ENCODE measurements at places on chromosomes 12 and 14.

- DNase-seq = no peak
Measured at GRCh38 chr12:15045451-15045850, 72.6 kb downstream of the PDE6H start.

DNA sequence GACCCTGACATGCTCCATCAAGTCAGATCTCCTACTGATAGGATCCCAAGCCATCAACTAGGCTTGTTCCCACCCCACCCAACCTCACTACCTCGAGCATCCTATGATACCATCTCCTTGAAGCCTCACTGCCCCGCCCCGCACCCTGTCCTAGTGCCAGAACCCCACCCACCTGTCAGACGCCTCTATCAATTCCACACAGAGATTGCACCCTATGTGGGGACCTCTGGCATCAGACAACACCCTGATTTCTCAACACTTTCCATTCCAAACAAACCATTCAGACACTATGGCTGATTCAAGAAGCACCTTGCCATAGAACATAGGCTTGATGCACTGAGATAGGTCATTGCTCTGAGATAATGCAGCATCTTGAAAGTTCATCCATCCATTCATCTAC lies 3.1 kb upstream of the GLTP start:
- DNase-seq = no peak

DNA sequence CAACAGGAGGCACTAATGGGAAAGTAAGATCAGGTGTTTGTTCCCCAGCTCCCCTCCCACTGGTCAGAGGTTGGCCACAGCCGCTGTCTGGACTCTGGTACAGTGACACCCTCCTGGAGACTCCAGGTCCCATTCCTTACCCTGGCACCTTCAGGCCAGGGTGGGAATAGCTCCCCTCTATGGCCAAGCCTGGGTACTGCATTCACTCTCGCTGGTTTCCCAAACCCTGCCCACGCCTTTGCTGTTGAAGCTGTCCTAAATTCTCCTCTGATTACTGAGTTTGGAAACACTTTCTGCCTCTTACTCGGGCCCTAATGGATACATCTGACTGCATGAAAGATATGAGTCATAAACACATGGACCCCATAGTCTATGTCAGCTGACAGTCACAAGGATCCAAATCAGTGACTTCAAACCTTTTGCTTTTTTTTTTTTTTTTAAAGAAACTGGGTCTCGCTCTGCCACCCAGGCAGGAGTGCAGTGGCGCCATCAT lies 17.9 kb downstream of the HRK start:
- DNase-seq = no peak

DNA sequence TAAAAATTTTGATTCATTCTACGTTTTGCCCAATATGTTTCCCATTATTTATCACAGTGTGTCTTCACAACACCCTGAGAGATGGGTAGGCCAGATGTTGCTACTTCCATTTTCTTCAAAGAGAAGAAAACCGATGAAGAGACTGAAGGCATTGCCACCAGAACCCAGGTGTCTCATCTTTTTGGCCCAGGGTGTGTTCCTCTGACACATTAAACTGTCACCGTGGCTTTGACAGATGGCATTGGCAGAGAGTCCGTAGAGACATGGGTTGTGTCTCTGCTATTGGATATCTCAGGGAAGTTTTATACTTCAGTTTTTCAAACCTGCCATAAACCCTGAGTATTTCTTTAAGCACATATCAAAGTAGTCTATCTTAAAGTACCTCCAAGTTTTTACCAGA lies 11.3 kb upstream of the NUDT4 start:
- DNase-seq = no peak

GRCh38 chr12:105253866-105254513 lies 18.0 kb upstream of the APPL2 start:
- DNase-seq = no peak

DNA sequence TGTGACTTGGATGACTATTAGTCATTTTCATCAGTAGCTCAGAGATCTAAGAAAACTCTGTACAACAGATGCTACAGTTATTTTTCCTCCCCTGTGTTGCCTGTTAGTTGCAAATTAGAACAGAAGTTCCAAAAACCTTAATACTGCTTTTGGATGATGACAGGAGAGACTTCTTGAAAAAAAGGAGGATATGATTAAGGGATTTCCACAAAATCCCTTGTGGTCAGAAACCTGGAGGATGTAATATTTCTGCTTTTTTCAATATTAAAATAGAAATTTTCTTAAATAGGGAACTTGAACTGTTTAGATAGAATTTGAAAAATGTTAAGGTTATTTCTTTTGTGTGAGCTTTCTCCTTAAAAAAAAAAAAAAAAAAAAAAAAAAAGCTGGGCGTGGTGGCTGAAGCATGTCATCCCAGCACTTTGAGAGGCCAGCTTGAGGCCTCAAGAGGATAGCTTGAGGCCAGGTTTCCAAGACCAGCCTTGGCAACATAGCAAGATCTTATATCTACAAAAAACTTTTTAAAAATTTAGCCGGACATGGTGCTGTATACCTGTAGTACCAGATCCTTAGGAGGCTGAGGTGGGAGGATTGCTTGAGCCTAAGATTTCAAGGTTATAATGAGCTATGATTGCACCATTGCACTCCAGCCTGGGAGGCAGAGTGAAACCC lies 14.1 kb downstream of the CMAS start:
- no peak for DNase-seq

GRCh38 chr12:46214668-46215436 lies 54.0 kb downstream of the SLC38A1 start:
- peak; percentile 76 for DNase-seq

GRCh38 chr14:89618330-89618708 lies 201.3 kb upstream of the FOXN3 start:
- DNase-seq = no peak

GRCh38 chr12:121767525-121768016 lies 25.9 kb downstream of the RHOF start:
- no peak for DNase-seq

- peak; percentile 61 for DNase-seq
Measured at GRCh38 chr12:108950991-108951739, 69.7 kb downstream of the SVOP start.

- DNase-seq = no peak
Measured at GRCh38 chr12:28050606-28051005, 78.1 kb upstream of the PTHLH start.

- DNase-seq = no peak
Measured at GRCh38 chr14:79730953-79731352, 480.4 kb downstream of the DIO2 start.

- DNase-seq = no peak
Measured at GRCh38 chr12:79524507-79525148, 166.1 kb downstream of the PAWR start.

DNA sequence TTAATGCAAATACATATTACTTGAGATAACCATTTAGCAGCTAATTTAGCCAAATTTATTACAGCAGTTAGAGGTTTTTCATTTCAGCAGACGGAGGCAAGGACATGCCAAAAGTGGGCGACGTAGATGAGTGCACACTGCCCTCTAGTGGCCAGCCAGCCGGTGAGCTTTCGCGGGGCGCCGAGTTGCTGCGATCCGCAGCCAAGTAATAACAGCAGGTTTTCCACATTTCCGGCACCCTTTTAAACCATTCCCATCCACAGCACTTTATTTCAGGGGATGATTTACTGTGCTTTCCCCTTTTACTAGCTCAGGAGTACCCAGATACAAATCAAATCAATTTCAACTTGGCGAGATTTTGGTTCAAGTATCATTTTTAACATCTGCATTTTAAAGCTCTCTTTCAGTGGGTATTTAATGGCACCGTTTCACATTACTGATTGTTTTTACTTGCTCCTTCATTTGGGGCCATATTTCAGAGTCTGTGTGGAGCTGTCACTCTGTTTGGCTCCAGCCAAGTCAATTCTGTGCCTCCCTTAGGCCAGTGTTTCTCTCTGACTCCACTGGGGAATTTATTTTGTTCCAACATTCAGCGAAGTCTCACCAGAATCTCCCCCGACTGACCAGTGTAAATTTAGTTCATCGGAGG lies 158.0 kb downstream of the EGLN3 start:
- peak; percentile 45 for DNase-seq

GRCh38 chr12:115194448-115194847 lies 510.5 kb upstream of the TBX3 start:
- no peak for DNase-seq

GRCh38 chr12:90085494-90086274 lies 377.0 kb upstream of the ATP2B1 start:
- DNase-seq = no peak

GRCh38 chr12:131102493-131102931 lies 148.8 kb downstream of the ADGRD1 start:
- DNase-seq = no peak

GRCh38 chr14:51357250-51357649 lies 117.2 kb downstream of the TMX1 start:
- no peak for DNase-seq

- DNase-seq = no peak
Measured at GRCh38 chr14:71089971-71090370, 182.7 kb downstream of the PCNX1 start.

- no peak for DNase-seq
Measured at GRCh38 chr14:67187826-67188225, 1.4 kb upstream of the GARIN2 start.

- DNase-seq = no peak
Measured at GRCh38 chr12:123269395-123269892, 2.2 kb downstream of the CDK2AP1 start.

DNA sequence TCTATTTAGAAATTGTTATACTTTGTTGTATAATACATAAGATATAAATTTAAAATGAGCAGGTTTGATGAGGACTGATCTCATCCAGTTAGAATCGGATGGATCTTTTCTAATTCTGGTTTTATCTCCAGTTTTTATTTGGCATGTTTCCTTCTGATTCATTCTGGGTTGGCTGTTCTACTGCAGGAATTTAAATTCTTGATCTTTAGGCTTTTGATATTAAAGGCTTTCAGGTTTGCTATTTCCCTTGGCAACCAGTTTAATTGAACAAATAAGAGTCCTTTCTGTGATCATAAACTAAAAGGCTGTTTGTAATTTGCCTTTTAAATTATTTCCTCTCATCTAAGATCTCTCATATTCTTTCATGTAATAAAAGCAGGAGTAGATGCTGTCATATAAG lies 83.4 kb downstream of the PDE6H start:
- DNase-seq = no peak

DNA sequence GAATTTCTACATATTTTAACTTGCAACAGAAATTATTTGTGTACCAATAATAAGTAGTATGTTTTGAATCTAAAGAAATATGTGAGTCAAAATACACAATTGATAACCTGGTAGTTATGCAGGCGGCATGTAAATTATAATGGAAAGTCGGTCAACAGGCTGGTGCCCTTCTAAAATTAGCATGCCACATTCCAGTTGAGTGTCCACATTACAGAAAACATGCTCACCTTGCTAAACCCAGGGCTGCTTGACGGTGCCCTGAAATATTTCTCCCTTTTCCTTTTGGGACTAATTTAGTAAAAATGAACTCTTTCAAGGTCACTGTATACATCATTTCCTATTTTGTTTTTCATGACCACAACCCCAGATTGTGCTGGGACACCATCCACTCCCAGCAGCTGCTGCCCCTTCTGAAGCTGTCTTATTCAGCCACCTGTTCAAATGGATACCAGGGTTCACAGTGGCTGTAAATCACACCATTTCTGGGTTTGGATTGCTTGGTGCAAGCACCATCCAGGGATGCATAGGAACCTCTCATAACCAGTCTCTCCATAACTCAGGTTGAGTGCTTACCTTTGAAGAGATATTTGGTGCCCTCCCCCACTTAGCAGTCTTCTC lies 110.6 kb downstream of the ANO6 start:
- DNase-seq = no peak

- no peak for DNase-seq
Measured at GRCh38 chr14:89422952-89423345, 5.9 kb upstream of the FOXN3 start.

DNA sequence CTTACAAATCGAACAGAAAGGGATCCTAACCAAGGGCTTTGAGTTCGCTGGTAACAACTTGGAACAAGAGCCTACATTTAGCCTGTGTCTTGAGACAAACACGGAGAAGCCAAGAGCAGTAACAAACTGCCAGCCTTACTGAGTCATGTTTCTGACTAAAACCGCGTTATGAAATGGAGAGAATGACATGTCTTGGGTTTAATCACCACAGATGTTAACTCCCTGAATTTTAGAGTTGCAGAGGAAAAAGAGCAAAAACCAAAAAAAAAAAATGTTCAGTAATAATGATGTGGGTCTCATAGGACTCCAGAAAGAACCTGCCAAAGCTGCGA lies 1.0 kb downstream of the BLTP3B start:
- no peak for DNase-seq

DNA sequence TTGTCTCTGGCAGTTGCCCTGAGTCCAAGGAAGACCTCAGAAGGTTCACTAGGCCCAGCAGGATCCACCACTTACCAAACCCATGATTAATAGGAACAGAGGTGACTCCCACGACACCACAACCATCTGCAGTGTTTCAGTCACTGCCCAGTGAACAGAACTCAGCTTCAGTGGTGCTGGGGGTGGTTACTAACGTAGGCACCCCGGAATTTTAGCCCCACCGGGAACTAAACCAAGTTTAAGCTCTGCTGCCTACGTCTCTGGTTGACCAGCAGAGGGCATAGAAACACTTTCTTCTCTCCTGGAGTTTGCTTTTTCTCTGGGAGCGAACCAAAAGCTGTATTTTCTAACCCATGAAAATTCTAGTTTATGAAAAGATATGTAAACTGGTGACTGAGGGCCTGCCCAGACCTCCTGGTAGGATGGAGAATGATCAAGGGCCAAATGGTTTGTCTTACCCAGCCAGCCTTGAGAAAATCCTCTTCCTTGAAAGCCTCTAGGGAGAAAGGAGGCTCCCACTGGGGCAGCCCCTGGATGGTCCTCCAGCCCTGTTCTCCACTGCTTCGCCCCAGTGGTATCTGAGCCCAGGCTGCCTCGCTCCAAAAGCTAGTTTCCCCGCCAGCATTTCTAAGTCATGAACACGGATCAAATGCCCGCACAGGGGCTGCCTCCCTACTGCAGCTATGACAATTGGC lies 379.8 kb downstream of the DPF3 start:
- no peak for DNase-seq

DNA sequence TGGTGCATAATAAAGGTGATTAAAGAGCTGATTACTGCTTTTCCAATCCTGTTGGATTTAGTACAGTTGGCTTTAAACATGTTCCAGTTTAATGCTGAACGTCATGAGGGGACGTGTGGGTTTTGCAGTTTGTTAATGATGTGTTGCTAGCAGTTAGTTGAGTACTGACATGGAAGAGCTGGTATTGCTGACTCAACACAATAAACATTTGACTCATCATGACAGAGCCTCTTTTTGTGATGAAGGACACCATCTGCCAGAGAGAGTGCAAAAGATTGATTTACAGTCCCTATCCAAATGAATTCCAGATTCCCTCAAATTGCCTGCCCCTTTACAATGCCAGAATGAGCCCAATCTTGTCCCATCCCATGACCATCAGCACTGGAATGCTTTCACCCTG lies 346.2 kb upstream of the PRICKLE1 start:
- DNase-seq = no peak

DNA sequence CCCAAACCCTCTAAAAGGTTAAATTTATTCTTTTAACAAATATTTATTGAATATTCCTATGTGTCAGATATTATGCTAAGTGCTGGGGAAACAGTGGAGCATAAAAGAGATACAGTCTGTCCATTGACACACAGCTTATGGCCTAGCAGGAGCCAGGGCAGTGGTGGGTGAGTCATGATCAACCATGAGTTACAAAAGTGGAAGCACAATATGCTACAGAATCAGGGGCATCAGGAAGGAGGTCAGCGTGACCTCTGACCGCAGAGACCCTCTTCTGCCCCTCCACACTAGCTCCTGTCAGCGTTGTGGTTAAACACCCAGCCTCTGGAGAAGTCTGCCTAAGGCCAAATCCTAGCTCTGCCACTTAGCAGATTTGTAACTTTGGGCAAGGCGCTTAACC lies 4.7 kb upstream of the PPP1R1A start:
- DNase-seq = no peak

- DNase-seq = no peak
Measured at GRCh38 chr12:15151161-15152091, 69.8 kb downstream of the RERG start.
